Fibroblast of skin of left quadriceps (primary cell): ENCODE measurements at places on chromosomes 1 and 21.
A peak's percentile ranks its signal among the peaks of the same experiment; 100 is the strongest.

DNA sequence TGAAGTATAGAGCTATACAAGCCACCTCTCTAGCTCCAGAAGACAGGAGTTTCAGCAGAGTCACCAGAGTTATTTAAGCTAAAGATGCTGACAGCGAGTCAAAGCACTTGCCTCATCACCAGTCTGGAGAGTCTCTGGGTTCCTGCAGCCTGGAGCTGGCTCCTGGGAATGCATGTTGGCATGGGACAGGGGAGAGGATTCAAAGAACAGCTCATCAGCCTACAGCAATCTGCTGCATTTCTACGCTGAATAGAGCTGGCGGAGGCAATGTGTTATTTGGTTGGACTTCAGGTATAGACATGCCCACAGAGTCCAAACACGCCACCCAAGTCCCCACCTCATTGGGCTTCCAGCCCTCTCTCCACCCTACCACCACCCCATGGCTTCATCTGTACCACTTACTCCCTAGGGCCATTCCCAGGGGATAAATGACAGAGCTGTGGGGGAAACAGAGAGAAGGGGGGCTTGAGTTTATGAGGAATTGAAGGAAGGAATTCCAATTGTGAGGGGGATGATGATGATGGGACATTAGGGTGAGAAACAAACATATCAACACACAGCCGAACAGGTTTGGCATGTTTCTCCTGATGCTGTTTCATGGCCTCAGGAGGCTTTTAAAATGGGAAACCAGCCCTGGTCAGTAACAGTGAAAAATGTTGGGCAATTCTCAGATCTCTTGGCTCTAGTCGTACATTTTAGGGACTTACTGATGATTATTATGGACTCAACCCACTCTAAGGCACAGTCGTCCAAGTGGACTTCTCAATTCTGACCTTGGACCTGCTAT, 58.4 kb downstream of the PLEKHA6 start:
- DNase-seq = no peak

- DNase-seq = no peak
Observed at GRCh38 chr1:27348861-27349783, 7.3 kb downstream of the SYTL1 start.

DNA sequence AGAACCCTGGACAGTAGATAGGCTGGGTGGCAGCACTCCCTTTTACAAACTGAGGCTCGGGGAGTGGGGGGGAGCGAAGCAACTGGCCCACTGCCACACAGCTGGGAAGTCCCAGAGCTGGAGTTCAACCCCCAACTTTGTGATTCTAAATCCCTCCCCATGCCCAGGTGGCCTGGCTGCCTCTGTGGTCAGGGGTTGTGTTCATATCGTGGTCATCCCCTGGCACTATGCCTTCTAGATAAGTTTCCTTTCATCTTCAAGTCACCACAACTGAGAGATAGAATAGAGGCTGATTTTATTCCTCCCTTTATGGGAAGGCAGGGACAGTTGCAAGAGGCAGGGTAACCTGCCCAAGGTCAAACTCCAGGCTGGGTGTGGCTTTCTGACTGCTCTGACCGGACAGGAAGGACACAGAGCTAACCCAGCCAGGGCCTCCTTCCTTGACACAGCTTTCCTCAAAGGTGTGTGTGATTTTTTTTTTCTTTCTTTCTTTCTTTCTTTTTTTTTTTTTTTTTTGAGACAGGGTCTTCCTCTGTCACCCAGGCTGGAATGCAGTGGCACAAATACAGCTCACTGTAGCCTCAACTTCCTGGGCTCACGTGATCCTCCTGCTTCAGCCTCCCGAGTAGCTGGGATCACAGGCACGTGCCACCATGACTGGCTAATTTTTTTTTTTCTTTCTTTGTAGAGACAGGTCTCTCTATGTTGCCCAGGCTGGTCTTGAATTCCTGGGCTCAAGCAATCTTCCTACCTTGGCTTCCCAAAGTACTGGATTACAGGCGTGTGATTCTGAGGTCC, 18.4 kb upstream of the TNFRSF1B start:
- no peak for DNase-seq

DNA sequence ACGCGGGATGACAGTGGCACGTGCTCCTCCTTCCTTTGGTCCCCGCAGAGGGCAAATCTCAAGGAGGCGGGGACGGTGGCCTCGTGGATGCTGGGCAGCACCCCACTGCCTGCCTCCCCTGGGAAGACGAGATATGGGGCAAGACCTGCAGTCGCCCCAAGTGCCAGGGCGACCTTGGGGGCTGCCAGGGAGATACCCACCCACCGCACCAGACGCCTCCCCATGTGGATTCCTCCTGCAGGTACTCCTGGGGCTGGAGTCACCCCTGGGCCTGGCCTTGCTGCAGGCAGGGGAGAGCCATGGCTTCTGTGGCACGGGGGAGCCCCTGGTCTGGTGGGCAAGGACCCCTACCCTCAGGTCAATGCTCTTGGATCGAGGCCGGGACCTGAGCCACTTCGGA, 5.9 kb upstream of the AURKAIP1 start:
- DNase-seq = no peak

DNA sequence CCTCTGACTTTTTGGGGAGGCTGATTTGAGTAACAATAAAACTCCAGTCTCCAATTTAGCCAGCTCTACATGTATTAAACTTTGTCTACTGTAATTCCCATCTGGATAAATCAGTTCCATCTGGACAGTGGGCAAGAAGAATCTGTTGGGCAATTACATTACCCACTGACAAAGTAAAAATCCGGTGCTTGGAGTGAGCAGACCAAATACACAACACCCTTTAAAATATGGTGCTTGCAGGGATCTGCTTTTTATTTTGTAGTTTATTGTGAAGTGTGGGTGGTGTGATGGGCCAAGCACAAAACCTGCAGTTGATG, 8.9 kb upstream of the CD55 start:
- DNase-seq = no peak

GRCh38 chr1:181482521-181483284, 614 bp upstream of the CACNA1E start:
- DNase-seq = no peak

DNA sequence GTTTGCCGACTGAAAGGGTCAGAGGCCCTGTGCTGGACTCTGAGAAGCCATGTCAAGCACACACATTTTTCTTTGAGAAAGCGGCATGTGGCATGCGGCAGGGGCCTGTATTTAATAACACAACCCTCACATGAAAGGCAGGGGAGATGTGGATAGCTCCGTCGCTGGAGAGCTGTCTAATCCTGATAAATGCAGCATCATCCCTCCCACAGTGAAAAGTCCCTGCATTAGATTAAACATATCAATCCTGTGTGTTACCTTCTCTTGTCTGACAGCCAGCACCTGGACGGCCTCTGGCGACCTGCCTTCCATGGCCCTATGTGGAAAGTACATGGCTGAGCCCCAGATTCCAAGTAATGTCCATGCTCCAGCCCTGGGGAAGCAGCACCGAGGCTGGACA, 313.0 kb upstream of the AJAP1 start:
- DNase-seq = no peak

DNA sequence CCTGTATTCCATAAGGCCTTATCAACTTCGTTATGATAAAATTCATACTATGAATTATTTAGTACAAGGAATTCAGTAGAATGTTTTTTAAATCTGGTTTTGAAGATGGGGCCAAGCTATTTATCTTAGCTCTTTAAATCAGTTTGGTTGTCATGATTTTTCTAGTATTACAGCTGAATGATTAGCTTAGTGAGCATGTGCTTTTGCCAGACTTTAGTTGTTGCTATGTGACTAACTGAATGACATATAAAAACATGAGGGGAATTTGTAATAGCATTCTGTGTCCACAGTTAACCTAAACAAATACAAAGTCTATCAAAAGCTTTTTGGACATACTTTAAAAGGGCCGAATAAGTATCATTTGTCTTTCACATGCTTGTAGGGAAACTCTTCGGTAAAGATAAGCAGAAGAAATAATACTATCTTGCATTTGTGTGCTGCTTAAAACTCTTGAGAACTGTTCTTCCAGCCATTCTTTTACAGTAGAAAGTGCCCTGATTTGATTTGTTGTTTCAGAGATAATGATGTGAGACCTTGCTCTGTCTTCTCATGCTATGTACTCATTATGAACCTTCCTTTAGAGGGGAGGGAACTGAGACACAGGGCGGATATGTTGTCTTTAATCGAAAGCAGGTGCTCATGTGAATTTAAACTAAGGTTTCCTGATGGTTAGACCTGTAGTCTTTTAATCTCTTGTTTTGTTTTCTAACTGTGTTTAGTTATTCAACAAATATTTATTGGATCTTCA, 18.8 kb downstream of the NEK7 start:
- DNase-seq = no peak

- DNase-seq = no peak
Observed at GRCh38 chr1:206012086-206012859, 9.1 kb upstream of the RAB7B start.

- no peak for DNase-seq
Observed at GRCh38 chr1:183567584-183567983, 22.7 kb downstream of the NCF2 start.

DNA sequence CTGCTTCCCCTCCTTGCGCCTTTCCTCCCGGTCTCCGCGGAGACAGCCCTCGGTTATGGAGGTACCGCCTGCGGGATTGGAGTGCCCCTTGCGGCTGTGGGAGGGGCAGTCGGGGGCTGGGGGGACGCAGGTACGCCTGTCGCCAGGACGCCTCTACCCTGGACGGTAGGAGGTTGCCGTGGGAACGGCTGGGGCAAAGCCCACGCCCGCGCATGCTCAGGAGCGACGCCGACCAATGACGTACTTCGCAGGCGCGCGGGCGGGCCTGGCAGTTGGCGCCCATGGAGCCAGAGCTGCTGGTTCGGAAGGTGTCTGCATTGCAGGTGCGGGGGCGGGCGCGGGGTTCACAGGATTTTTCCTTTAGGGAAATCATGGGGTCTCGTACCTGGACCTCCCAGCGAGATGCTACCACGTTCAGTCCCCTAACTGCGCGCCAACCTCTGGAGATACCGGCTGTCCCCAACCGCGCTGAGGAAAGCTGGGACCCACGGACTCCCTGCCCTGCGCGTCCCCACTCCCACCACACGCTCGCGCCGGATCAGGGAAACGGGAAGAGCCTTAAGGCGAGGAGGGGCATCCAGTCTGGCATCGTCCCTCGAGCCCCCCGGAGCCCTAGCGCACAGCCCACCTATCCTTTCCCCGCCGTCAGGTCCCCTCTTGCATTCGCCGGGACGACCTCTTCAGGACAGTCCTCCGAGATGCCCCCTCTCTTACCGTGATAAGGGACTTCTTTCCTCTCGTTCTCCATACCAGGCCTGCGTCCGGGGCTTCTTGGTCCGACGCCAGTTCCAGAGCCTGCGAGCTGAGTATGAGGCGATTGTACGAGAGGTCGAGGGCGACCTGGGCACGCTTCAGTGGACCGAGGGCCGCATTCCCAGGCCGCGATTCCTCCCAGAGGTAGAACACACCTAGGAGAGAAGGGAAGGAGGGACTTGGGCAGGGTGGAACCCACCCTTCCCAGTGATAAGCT, at the start of gene IQCC:
TSS of gene IQCC (plus strand) at position 271 of the 970 bp plus-strand sequence. CDS start at position 282, 11 bp downstream.
- peak; percentile 44 for DNase-seq

DNA sequence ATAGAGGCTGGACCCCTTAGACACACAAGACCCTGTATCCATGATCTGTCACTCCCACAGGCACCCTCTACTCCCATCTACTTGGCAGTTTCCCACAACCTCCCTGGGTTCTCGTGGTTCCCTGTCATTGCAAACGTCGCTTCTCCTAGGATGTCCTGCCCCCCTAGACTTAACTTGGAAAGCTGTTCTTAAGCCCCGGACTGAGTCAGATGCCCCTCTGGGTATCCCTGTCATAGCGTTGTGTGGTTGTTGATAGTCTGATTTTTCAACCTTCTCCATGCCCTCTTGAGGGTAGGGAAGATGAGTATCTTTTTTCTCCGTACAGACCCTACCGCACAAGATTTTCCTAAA, 11.8 kb downstream of the RCC1 start:
- no peak for DNase-seq

DNA sequence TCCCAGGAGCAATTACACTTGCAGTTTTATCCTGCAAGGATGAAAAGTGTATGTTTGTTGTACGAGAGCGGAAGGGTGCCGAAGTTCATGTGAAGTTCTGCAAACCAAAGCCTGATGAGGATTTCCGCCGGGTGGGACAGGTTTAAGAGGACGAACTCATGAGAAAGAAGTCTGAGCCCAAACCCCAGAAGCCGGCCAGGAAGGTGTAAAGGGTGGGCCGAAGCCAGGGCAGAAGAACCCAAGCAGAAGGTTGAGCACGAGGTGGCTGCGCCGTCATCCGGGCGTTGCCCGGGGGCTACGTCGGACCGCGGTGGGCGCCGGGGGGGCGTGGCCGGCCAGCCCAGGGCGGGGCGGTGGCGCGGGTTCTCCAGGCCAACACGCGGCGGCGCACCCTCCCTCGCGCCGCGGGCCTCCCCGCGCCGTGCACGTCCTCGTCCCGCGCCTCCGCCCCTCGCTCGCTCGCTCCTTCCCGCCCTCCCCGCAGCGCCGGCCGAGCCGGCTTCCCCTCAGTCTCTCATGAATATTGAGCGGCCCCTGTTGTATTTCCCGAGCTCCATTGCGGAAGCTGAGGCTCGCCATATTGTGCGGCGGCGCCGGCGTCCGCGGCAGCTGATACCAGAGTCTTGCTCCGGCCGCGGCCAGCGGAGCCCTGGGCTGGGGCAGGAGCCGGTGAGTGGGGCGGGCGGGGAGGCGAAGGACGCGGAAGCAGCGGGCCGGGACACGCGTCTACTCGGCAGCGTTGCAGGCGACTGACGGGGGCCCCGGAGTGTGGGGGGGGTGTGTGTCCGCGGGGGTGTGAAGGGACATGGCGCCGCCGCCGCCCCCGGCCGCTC, at the start of gene RNF2:
TSS of gene RNF2 (plus strand) at position 578 of the 833 bp plus-strand sequence. CDS start 41,996 bp downstream, outside the sequence.
- peak; percentile 60 for DNase-seq

DNA sequence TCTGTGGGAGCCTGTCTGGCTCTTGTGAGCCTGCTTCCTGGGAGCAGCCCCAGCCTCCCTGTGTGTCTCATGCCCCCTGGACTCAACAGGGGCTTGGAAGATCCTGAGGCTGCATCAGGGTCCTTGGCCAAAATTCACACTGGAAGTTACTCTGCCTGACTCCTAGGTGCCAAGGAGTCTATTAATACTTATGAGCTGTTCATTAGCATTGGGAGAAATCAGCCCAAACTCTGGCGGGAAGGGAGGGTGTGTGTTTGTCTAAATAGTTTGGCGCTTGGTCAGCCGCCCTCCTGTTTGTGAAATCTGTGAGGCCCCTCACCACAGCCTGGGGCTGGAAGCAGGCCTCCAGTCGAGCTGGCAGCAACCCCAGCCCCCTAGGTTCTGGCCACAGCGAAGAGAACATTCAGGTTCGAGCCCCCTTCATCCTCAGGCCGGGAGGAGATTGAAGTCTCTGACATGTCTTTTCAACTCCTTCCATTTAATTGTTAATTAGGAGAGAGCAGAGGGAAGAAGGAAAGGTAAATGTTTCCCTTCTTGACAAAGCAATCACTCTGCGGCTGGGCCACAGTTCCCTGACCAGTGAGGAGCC, 82.1 kb upstream of the F3 start:
- no peak for DNase-seq
